ENCODE measurements at places on chromosomes 11 and 22.

DNA sequence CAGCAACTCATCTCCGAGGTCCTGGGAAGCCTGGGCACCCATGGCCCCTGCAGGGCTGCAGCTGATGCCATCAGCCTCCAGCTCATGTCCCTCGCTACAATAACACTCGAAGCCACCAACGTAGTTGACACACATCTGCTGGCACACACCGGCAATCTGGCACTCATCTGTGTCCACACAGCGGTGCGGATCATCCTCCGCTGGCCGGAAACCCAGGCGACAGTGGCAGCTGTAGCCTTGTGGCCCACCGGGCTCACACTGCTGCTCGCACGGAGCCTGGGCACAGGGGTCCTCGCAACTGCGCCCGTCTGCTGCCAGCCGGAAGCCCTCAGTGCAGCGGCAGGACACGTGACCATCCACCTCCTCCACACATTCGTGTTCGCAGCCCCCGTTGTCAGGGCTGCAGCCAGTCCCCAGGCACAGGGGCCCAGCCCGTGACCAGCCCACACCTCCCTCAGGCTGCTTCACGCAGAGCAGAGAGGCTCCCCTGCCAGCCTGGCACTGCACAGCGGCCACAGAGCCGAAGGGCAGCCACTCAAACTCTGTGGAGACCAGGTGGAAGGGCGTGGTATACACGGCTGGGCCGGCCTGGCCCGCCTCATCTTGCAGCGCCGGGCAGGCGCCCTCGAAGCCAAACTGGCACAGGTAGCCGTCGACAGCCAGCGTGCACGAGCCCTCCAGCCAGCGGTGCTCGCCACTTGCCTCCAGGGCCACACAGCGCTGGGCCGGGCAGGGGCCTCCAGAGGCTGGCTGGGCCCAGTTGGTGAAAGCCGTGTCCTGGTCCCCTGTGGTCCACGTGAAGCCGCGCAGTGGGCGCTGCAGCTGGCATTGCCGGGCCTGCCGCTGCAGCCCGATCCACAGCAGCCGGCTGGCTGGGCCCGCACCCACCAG lies 678 bp downstream of the CD248 start:
- no peak for DNase-seq

- DNase-seq, result no peak
These were observed 34.6 kb upstream of the CAVIN3 start for GRCh38 chr11:6354651-6355485.

DNA sequence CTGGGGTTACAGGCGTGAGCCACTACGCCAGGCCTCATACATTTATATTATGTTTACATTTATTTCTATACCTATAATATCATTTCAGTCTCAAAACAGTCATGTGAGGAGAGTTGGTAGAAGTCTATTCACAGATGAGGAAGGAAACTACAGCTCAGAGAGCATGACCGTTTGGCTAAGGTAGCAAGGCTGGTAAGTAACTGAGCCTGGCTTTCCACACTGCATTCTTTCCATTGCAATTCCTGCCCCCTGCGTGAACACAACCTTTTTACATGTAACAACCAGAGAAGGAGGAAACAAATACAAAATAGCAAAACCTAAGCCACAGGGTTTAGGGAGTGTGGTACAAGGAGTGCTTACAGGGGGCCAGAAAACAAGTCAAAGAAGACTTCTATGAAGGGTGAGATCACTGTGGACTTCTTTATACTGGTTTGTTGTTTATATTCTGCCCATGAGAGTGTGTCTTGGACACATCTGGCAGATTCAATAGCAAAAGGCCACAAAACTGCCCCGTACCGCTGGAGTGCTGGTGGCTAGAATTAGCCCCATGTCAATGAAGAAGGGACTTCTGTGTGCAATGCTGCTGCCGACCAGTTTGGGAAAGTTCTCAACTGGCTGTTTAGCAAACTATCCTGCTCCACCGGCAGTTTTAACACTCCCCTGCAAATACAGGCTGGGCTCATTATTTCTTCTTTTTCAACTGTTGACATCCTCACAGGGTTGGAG lies 19.0 kb downstream of the MICAL3 start:
- DNase-seq, result no peak

- DNase-seq, result no peak
These were observed 12.4 kb downstream of the TTC38 start for GRCh38 chr22:46280063-46280817.

DNA sequence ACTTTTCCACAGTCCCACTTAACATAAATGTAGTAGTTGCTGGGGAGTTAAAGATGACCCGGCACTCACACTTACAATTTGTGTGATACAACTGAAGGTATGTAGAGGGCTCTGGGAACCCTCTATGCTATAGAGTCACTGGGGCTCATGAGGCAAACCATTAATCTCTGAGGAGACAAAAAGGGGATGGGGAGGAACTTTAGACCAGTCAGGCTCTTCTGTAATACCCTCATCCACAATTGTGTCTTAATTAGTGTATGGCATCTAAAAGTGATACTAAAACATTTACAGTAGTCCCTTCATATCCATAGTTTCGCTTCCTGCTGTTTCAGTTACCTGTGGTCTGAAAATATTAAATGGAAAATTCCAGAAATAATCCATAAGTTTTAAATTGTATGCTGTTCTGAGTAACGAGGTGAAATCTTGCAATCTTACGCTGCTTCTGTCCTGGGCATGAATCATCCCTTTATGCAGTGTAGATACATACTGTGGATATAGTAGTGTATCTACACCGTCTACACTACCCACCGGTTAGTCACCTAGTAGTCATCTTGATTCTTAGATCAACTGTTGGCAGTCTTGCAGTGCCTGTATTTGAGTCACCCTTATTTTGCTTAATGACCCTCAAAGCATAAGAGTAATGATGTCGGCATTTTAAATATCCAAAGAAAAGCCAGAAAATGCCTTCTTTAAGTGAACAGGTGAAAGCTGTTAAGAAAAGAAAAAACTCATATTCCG lies 12.2 kb downstream of the CBL start:
- DNase-seq, result no peak

DNA sequence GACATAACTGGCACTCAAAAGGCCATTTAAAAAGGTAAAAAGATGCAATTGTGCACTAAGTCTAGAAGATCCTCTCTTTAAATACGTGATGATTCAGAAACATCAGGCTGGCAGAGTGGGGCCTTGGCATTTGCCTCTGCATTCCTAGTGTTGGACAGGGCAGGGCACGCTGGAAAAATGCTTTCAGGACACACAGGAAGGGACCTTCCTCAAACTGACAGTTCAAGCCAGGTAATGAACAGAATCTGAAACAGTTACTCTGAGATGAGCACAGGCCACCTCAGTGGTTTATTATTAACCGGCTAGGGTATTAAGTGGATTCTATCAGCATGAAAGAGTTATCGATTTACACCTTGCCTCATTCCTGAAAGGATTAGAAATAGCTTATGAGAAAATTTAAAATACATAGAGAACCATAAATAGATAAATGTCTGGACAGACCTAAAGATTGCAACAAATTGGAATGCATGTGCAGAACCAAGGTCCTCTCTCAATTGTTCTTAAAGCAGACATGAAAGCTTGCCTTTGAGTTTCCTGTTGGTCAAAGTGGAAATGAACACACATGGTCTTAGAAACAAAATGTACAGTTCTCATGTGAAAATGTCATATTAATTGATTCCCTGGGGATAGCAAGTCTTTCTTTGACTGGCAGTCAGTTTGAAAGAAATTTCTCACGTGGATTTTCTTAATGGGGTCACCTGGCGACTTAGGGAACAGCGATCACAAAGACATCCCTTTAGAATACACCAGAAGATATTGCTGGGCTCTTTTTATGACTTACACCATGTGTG lies 21.5 kb upstream of the CSNK2A3 start:
- no peak for DNase-seq
